ENCODE measurements at places on chromosomes 5 and 9.
A peak's percentile ranks its signal among the peaks of the same experiment; 100 is the strongest.

DNA sequence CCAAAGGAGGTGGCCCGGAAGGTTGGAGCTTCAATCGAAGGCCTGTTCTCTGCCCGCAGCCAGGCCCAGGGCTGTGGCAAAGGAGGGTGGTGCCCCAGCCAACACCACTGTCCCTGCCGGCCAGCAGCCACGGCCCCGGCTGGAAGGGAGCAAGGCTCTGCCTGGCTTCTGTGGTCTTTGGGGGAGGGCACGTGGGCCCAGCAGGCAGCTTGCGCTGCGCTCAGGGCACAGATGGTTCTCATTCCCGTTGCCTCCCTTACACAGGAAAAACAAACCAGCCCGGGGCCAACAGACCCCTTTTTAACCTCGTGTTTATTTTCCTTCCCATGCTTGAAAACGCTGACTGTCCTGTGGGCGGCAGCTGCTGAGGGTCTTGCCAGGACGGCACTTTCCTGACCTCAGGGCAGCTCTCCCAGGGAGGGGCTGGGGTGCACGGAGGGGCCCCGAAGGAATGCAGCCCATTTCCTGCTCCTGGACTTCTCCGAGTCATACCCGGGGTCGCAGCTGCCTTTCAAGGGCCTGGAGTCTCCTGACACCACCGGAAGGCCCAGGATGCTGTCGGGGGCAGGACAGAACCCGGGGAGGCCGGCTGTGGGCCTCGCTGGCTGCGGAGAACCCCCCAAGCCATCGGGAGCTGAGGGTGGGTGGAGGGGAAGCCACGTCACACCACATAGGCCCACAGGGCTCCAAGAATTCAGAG lies 1.1 kb upstream of the GPSM1 start:
- no peak for DNase-seq

- DNase-seq, result no peak
Observed at GRCh38 chr5:74596927-74597326, 43.6 kb downstream of the ENC1 start.

- no peak for DNase-seq
Observed at GRCh38 chr9:79257790-79258351, 313.9 kb upstream of the TLE4 start.

DNA sequence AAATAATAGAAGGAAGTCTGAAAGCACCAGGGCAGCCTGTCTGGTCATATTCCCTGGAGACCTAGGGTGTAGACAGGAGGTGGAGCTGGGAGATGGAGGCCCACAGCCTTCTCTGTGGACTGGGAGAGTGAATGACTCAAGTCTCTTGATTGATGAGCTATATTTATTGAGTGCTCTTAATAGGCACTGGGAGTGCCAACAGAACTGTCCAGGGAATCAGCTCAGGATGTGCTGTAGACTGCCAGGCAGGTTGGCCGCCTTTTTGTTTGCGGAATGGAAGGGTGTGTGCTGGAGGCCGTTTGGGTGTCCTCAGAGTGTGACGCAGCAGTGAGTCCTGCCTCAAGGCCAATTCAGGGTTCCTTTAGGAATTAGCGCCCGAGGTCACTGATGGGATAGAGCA lies 33.4 kb upstream of the POMT1 start:
- no peak for DNase-seq

GRCh38 chr5:142722896-142723295 lies 37.0 kb upstream of the FGF1 start:
- DNase-seq, result no peak

DNA sequence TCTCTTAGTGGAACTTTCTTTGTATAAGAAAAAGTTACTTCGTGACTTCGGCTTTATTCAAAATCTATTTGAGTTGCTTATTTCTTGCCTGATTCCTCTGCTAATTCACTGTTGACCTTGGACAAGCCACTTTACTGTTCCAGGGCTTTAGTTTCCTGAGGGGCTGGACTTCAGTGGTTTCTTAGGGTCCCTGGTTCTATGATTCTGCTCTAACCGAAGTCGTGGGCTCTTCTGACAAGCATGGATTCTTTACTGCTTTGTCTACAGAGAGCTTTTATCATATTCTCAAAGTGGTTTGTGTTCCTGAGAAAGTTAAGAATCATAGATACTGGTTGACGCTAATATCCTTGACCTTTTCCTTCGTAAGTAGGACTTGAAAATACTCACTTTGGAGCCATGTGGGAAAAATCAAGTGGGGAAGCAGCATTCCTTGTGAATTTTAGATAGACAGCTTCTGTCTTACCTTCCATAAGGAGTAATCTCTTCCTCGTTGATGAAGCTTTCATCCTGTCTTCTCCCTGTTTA lies 21.1 kb downstream of the EXOSC2 start:
- no peak for DNase-seq

DNA sequence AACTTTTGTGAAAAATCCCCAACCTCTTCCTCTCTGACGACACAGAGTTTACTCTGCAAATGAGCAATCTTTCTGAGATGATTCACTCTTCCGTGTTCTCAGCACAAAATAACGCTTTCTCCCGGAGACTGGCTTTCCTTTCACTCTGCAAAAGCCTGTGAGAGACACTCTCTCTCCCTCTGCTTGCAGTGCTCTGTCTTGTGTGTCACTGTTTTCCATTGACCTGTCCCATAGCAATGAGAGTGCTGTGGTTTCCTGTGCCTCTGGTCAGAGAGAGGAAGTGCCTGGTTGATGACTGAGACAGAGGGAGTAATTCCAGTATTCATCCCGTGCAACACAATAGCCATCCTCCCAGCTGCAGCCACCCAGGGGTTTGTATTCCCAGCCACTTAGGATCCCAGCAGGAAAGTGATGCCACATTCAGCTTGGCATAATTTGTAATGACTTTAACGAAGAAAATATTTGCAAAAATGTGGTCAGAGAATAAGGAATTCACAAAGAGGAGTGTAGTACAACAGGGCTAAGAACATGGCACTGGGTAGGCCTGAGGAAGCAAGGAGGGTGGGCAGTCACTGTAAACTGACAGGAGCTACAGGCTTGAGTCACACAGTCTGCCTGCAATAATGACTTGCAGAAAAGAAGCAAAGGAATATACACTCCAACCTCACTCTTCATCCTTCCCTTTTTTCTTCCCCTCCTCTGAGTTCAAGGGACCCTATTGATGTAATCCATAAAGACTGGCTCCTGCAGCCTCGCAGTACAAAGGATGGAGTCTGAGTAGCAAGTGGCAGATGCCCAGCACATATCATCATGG lies 463.5 kb upstream of the RGMB start:
- DNase-seq, result peak; percentile 25

- no peak for DNase-seq
Observed at GRCh38 chr9:90009447-90009846, 404.6 kb downstream of the GADD45G start.

DNA sequence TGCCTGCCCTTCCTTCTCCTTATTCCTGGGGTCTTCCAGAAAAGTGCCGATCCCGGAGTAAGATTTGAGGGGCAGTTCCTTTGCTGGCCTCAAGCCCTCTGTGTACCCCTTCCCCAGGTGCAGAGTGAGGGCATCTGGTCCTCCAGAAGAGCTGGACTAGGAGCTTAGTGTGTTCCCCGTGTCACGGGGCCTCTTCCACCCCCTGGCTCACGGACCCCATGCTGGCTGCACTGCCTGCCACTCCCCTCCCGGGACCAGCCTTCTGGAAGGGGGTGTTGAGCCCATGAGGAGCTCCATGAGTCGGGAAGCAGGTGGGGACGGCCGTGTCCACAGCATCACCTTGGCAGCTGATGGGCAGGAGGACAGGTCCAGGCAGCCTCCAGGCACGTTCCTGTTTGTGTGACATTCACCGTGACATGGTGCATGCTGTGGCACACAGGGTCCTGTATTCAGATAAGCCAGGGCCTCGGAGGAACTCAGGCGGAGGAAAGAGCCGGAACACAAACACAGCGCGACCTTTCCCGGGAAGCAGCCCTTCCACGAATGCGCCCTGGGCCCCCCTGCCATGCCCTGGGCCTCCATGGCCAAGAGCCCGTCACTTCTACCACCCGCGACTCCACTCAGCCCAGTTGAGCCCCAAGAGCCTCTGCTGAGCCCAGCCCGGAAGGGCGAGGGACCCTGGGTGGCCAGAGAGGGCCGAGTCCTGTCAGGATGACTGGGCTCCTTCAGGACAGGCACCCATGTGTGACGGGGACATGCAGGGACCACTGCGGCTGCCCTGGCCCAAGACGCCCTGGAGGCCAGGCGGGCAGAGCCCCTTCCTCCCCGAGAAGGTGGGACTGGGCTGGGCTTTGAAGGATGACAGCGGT lies 5.9 kb upstream of the LCN1 start:
- no peak for DNase-seq

GRCh38 chr5:172415362-172416275 lies 38.7 kb downstream of the SH3PXD2B start:
- DNase-seq, result no peak

DNA sequence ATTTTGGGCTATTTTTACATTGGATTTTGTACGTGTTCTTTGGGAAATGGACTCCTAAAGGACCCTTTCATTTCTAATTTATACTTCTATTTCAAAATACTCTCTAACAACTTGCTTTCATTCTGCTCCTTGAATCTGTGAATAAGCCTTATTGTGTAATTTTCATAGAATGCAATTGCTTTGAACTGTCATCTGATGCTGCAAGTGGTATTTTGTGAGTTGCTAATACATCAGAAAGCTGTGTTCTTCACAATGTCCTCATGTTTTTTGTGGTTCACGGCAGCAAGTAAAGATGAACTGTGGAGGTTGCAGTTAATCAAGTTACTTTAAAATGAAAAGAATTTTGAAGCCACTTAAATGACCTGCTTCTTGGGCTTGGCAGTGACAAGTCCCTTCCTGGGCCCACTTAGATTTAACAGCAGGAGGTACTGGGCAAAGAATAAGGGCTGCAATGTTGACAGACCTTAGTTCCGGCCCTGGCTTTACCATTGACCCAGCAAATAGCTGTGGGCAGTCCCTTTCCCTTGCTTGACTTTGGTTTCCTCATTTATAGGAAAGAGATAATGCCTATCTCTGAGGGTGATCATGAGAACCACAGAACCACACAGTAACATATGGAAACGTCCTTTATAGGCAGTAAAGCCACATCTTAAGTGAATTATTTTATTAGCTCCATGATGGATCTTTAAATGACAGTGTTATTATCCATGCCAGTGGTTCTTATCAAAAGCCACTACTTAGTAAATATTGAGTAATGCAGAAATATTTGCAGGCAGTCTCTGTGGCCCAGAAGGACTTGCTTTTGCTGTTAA lies 54.8 kb downstream of the IQGAP2 start:
- no peak for DNase-seq

DNA sequence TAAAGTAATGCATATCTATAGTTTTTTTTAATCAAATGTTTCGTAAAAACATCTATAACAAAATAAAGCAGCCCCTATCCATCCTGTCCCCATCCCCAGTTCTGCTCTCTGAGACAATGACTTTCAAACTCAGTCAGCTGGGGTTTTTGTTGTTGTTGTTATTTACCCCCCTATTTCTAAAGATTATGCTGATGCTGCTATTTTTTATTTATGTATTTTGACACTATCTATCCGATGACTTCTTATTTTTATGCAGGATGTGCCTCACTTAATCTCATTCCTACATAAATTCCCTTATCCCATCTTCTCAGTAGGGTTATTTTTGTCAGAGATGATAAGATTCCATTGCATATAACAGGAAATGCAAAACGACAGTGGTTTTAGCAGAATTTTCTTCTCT lies 45.3 kb upstream of the ENTREP1 start:
- no peak for DNase-seq

GRCh38 chr9:130058887-130059286 lies 5.2 kb downstream of the GPR107 start:
- no peak for DNase-seq

DNA sequence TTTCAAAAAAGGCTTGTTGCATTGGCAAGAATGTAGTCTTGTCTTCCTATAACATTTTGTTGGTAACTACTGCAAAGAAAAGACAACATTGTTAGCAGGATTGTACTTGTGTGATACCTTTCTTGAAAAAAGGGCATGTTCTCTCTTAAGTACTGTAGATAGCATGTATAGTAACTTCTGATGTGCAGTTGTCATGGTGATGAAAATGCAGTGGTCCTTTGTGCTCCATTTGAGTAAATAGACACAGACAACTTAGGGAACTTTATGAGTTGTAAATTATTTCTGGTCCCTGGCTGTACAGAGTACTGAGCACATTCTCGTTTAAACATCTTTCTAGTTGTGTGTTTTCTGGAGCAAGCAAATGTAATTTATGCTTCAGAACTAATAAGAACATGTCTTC lies 103.3 kb downstream of the CD180 start:
- no peak for DNase-seq

GRCh38 chr5:145101246-145101645 lies 733.9 kb downstream of the PRELID2 start:
- peak; percentile 1 for DNase-seq

- DNase-seq, result no peak
Observed at GRCh38 chr9:85089188-85089969, 419.9 kb downstream of the NTRK2 start.

DNA sequence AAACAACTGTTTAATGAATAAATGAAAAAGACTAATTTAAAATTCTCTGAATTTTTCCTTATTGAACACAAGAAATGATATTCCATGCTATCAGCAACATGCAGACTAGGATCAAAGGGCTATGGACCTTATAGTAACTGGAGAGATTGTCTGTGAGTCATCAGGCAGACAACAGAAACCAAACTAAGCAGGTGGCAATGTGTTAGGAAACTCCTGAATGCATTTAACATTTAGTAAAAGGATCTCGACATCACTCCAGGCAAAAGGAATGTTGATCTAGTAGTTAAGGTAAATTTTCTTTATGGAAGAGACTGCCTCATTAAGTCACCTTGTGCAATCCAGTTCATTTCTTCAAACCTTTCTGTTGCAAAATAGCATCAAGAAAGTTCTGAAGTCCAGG lies 58.4 kb downstream of the ARL15 start:
- DNase-seq, result no peak

- DNase-seq, result no peak
Observed at GRCh38 chr5:6596388-6596787, 36.5 kb downstream of the NSUN2 start.

DNA sequence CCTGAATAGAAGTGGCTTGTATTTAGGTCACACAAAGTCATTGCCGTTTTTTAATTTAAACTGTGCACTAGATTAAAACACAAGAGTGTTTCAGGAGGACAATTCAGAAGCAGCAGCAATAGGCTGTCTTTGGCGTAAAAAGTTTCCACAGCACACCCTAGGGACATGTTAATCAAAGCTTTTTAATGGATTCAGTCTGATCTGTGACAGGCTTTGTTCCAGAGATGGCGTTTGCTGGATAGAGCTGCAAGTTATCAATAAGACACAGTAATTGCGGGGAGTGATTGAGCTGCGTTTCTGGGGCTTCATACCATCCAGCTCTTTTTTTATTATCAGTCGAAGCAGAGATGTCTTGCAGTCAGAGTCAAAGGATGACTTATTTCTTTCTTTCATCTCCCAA lies 300.3 kb downstream of the ZNF608 start:
- DNase-seq, result no peak

- DNase-seq, result no peak
Observed at GRCh38 chr5:165101709-165102108, 1596.3 kb downstream of the MAT2B start.

DNA sequence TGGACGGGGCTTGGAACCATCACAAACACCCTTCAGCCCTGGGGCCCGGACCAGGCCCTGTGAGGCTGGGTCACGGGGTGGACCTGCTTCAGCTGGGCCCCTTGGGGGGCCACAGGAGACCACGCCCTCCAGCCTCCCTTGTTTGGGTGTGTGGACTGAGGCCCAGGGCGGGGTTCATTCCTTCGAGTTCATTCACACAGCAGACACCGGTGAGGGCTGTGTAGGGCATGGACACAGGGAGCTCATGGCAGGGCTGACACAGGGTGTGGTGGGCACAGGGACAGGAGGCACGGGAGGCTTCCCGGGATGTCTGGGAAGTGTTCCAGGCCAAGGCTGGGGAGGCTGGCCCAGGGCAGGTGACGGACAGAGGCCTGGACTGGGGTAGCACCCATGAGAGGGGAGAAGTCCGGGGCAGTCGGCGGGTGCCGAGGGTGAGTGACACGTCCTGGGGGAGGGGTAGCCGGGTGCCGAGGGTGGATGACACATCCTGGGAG lies 8.9 kb downstream of the DNLZ start:
- peak; percentile 98 for DNase-seq

All from H54 (cell line).